ENCODE measurements at places on chromosomes 5 and 9.
A peak's percentile ranks its signal among the peaks of the same experiment; 100 is the strongest.

DNA sequence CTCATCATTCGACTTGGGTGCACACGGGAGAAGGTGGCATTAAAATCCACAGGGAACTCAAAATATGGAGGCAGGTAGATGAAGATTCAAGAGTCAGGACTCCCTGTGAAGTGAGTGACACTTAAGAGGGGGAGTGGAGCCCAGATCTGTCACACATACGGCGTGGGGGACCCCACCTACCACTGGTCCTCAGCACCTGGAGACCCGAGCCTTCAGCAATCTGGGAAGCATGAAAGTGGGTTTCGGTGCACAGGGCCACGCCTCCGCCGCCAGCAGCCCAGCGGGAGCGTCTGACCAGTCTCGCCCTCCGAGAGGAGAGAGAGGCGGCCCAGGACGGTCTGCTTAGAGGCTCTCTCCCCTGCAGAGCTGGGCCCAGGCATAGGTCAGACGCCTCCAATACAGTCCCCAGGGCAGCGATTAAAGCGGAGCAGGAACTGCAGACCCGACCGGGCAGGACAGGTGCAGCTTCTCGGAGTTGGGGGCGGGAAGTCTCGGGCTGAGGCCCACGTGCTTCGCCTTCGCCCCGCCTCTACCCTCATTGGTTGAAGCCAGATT lies 639 bp upstream of the SLC2A8 start:
- H3K36me3 ChIP-seq = no peaks in the 10 kb centered on the region
- no peak for DNase-seq
- H3K4me3 ChIP-seq = peak overlapping the region; percentile 54
- no peak overlapping the region for H3K27ac ChIP-seq

DNA sequence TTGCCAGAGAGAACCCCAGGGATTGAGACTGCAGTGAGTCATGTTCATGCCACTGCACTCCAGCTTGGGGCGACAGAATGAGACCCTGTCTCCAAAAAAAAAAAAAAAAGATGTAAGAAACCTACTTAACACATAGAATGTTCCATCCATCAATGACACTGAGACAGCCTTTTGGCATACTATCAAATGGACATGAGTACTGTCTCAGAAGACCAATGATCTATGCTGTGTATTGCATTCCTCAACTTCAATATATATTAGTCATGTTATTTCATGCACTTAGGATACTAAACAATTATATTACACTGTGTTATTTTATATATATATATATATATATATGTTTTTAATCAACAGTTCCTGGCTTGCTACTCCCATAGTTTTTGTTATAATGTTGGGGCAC lies 57.1 kb upstream of the ANKH start:
- no peak overlapping the region for H3K4me3 ChIP-seq
- DNase-seq = no peak
- H3K36me3 ChIP-seq = no peaks in the 10 kb centered on the region
- H3K4me1 ChIP-seq = peaks cover 12% of the 10 kb centered on the region
- H3K27ac ChIP-seq = no peak overlapping the region
- no peaks in the 10 kb centered on the region for H3K27me3 ChIP-seq

DNA sequence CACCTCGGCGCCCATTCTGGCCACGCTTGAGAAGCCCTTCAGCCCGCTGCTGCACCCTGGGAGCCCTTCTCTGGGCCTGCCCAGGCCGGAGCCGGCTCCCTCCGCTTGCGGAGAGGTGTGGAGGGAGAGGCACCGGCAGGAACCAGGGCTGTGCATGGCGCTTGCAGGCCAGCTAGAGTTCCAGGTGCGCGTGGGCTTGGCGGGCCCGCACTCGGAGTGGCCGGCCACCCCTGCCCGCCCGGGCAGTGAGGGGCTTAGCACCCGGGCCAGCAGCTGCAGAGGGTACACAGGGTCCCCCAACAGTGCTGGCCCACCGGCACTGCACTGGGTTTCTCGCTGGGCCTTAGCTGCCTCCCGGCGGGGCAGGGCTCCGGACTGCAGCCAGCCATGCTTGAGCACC lies 72.3 kb upstream of the SYK start:
- DNase-seq = no peak
- no peaks in the 10 kb centered on the region for H3K36me3 ChIP-seq
- H3K27me3 ChIP-seq = no peaks in the 10 kb centered on the region
- no peak overlapping the region for H3K4me3 ChIP-seq
- no peak overlapping the region for H3K27ac ChIP-seq
- no peaks in the 10 kb centered on the region for H3K4me1 ChIP-seq

DNA sequence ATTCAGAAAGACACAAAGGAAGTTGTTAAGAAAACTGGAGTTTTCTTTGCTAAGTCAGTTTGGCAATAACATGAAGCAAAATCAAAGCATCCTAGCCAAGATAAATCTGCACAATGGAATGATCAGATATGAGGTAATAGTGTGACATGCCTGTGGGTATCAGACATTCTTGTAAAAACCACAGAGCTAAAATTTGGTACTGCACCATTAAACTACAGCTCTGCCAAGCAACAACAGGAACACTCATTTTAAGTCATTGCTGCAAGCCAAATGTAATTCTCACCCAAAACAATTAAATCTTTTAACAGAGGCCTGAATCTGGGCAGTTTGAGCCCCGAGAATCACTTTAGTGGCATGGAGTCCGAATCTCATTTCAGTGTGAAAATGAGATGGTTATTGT lies 96.6 kb downstream of the VCAN start:
- no peaks in the 10 kb centered on the region for H3K4me1 ChIP-seq
- H3K27me3 ChIP-seq = no peaks in the 10 kb centered on the region
- DNase-seq = no peak
- H3K27ac ChIP-seq = no peak overlapping the region
- no peak overlapping the region for H3K4me3 ChIP-seq
- H3K36me3 ChIP-seq = no peaks in the 10 kb centered on the region

GRCh38 chr5:74562122-74562521 lies 78.4 kb downstream of the ENC1 start:
- H3K27ac ChIP-seq = no peak overlapping the region
- H3K4me3 ChIP-seq = no peak overlapping the region
- H3K27me3 ChIP-seq = no peaks in the 10 kb centered on the region
- H3K36me3 ChIP-seq = no peaks in the 10 kb centered on the region

GRCh38 chr5:135323227-135323626 lies 75.8 kb downstream of the MACROH2A1 start:
- H3K27ac ChIP-seq = no peak overlapping the region
- no peaks in the 10 kb centered on the region for H3K27me3 ChIP-seq
- no peaks in the 10 kb centered on the region for H3K4me1 ChIP-seq
- H3K36me3 ChIP-seq = no peaks in the 10 kb centered on the region
- no peak for DNase-seq

GRCh38 chr5:57993866-57994265 lies 466.0 kb downstream of the PLK2 start:
- H3K27ac ChIP-seq = no peak overlapping the region
- no peaks in the 10 kb centered on the region for H3K4me1 ChIP-seq
- H3K36me3 ChIP-seq = no peaks in the 10 kb centered on the region
- no peak overlapping the region for H3K4me3 ChIP-seq

DNA sequence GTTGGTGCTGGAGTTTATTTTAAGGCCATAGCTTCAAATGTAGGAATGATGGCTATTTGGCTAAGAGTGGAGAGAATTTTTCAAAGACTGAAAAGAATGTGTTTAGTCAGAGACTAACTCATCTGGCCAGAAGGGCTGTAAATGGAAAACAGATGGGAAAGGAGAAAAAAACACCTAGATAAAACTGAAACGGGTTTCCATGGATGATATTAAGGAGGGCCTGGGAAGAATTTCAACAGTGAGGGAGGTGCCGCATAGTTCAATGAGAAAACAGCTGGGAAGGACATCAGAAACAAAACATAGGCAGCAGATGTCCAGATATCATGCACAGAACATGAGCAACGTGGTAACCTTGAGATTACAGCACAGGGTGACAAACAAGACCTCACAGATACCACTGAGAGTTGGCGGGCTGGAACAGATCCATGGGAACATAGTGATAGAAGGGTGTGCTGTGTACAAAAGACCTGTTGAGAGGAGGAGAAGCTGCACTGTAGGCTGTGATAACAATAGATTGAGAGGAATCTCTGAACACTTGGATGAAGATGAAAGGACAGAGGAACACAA lies 31.2 kb upstream of the RAD23B start:
- no peaks in the 10 kb centered on the region for H3K36me3 ChIP-seq
- H3K27ac ChIP-seq = no peak overlapping the region
- H3K4me1 ChIP-seq = no peaks in the 10 kb centered on the region
- DNase-seq = no peak
- no peak overlapping the region for H3K4me3 ChIP-seq

- no peak overlapping the region for H3K27ac ChIP-seq
- no peaks in the 10 kb centered on the region for H3K36me3 ChIP-seq
- H3K27me3 ChIP-seq = no peaks in the 10 kb centered on the region
- H3K4me1 ChIP-seq = no peaks in the 10 kb centered on the region
- no peak overlapping the region for H3K4me3 ChIP-seq
These were observed 181.6 kb upstream of the NUDT12 start for GRCh38 chr5:103744159-103744558.

DNA sequence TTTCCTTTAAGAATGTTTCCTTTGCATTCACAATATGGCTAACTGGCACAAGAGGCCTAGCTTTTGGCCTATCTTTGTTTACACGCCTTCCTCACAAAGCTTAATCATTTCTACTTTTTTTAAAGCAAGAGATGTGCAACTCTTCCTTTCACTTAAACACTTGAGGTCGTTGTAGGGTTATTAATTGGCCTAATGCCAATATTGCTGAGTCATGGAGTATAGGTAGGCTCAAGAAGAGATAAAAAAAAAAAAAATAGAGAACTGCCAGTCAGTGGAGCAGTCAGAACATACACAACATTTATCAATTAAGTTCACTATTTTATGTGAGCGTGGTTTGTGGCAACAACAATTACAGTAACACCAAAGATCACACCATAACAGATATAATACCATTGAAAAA lies 5.9 kb downstream of the FKBP15 start:
- peaks cover 13% of the 10 kb centered on the region for H3K36me3 ChIP-seq
- H3K27ac ChIP-seq = no peak overlapping the region
- no peaks in the 10 kb centered on the region for H3K27me3 ChIP-seq
- H3K4me3 ChIP-seq = no peak overlapping the region
- H3K4me1 ChIP-seq = peaks cover 28% of the 10 kb centered on the region

- no peak for DNase-seq
- H3K36me3 ChIP-seq = no peaks in the 10 kb centered on the region
- no peak overlapping the region for H3K4me3 ChIP-seq
- H3K27me3 ChIP-seq = no peaks in the 10 kb centered on the region
These were observed 116.7 kb upstream of the RANBP3L start for GRCh38 chr5:36418152-36418979.

- no peak for DNase-seq
- no peaks in the 10 kb centered on the region for H3K36me3 ChIP-seq
- H3K27me3 ChIP-seq = peaks cover 87% of the 10 kb centered on the region
- H3K4me1 ChIP-seq = no peaks in the 10 kb centered on the region
These were observed 14.4 kb upstream of the CDC20B start for GRCh38 chr5:55187370-55187769.

- no peak for DNase-seq
- H3K27ac ChIP-seq = no peak overlapping the region
- H3K36me3 ChIP-seq = no peaks in the 10 kb centered on the region
- H3K4me3 ChIP-seq = no peak overlapping the region
- no peaks in the 10 kb centered on the region for H3K4me1 ChIP-seq
These were observed 336.2 kb upstream of the ZNF462 start for GRCh38 chr9:106526716-106527204.

GRCh38 chr5:56454219-56454862 lies 221.2 kb upstream of the ANKRD55 start:
- DNase-seq = no peak
- no peaks in the 10 kb centered on the region for H3K4me1 ChIP-seq
- H3K27me3 ChIP-seq = no peaks in the 10 kb centered on the region
- no peaks in the 10 kb centered on the region for H3K36me3 ChIP-seq
- no peak overlapping the region for H3K4me3 ChIP-seq
- H3K27ac ChIP-seq = no peak overlapping the region

- H3K4me3 ChIP-seq = no peak overlapping the region
- no peaks in the 10 kb centered on the region for H3K4me1 ChIP-seq
These were observed 61.8 kb upstream of the CEMIP2 start for GRCh38 chr9:71830153-71830552.

- H3K4me3 ChIP-seq = no peak overlapping the region
- H3K36me3 ChIP-seq = no peaks in the 10 kb centered on the region
- DNase-seq = no peak
- peaks cover 23% of the 10 kb centered on the region for H3K4me1 ChIP-seq
- H3K27ac ChIP-seq = no peak overlapping the region
These were observed 10.6 kb downstream of the AFAP1L1 start for GRCh38 chr5:149282027-149282965.

DNA sequence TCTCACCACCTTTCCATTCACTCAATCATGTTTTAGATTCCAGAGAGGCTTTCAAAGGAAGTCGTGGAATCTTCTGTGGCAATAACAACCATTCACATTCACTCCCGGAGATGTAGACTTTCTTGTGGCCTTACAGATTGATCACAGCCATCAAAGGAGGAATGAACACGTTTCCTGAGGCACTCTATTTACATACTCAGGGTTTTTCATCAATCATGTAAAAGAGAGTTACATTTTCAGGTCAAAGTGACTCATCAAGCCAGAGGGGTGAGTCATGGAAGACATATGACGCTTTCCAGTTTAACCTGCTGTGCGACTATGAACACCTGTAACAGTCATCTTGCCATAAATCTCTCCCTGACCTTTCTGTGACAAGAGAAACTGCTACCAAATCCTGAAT lies 39.3 kb upstream of the RAD23B start:
- no peaks in the 10 kb centered on the region for H3K27me3 ChIP-seq
- no peak for DNase-seq
- no peaks in the 10 kb centered on the region for H3K4me1 ChIP-seq
- H3K27ac ChIP-seq = no peak overlapping the region

GRCh38 chr9:571066-571465 lies 270.4 kb upstream of the DMRT1 start:
- no peaks in the 10 kb centered on the region for H3K36me3 ChIP-seq
- H3K4me3 ChIP-seq = no peak overlapping the region
- H3K4me1 ChIP-seq = no peaks in the 10 kb centered on the region
- H3K27ac ChIP-seq = no peak overlapping the region
- no peak for DNase-seq

GRCh38 chr5:139637438-139638089 lies 10.6 kb upstream of the CXXC5 start:
- peaks cover 31% of the 10 kb centered on the region for H3K4me1 ChIP-seq
- H3K27ac ChIP-seq = peak overlapping the region; percentile 81
- no peaks in the 10 kb centered on the region for H3K27me3 ChIP-seq
- DNase-seq = peak; percentile 92

DNA sequence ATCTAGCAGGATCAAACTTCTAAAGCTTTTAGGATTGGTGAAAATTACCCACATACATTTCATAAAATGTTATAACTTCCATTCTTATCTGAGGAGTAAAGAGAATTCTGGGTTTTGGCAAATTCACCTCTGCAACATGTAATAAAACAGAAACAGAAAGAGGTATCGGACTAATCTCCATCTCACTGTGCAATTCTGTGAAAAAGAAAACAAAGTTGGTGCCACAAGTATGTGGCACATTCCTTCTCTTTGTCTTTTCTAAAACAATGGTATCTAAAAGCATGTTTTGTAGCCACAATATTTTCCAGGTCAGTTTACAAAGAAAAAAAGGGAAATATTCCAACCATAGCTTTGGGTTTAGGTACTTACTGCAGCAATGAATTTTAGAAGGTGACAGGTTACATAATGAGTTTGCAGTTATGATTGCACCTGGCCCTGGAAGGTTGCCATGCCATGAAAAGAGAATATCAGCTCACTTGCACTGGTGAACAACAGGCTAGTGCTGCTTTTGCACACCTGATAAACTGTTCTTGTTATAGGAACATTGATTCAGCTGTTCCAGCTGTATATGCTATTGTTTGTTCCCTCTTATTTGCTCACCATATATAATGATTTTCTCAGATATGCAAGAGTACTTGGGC lies 491.3 kb upstream of the MEF2C start:
- DNase-seq = no peak
- no peak overlapping the region for H3K27ac ChIP-seq
- no peaks in the 10 kb centered on the region for H3K36me3 ChIP-seq
- H3K4me3 ChIP-seq = no peak overlapping the region
- H3K4me1 ChIP-seq = no peaks in the 10 kb centered on the region
